Dorsolateral prefrontal cortex (tissue), 122 donors: ENCODE measurements at places on chromosomes 1 and 21.

GRCh38 chr1:113545626-113546025 is 155.3 kb downstream of the MAGI3 start:
- no peak for DNase-seq

GRCh38 chr1:86382878-86383277 is 13.2 kb downstream of the ODF2L start:
- DNase-seq = no peak

- no peak for DNase-seq
Observed at GRCh38 chr21:25304611-25305010, 302.7 kb downstream of the MRPL39 start.

GRCh38 chr1:10516925-10517676 is 42.4 kb downstream of the PEX14 start:
- DNase-seq = no peak

DNA sequence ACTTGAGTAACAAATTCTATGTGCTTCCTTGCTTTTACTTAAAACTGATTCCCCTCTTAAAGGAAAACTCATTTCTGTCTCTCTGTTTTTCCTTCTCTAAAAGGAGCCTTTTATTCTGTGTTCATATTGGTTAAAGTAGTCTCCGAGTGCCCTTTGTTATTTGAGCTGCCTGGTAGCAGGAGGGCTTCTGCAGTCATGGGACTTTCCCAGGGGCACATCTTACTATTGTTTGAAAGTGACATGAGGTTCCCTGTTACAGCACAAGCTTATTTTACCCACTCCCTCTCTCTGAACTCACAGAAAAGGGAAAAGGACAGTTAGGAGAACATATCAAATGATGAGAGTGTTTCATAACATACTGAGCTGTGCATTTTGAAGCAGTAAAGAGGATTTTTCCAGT is 58.1 kb upstream of the ANGPTL1 start:
- DNase-seq = no peak

DNA sequence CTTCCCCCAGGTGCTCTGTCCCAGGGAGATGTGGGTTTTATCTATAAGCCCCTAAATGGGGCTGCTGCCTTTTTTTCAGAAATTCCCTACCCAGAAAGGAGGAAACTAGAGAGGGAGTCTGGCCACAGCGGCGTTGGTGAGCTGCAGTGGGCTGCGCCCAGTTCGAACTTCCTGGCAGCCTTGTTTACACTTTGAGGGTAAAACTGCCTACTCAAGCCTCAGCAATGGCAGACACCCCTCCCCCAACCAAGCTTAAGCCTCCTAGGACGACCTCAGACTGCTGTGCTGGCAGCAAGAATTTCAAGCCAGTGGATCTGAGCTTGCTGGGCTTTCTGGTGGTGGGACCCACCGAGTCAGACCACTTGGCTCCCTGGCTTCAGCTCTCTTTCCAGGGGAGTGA is 46.2 kb upstream of the PAPPA2 start:
- no peak for DNase-seq

DNA sequence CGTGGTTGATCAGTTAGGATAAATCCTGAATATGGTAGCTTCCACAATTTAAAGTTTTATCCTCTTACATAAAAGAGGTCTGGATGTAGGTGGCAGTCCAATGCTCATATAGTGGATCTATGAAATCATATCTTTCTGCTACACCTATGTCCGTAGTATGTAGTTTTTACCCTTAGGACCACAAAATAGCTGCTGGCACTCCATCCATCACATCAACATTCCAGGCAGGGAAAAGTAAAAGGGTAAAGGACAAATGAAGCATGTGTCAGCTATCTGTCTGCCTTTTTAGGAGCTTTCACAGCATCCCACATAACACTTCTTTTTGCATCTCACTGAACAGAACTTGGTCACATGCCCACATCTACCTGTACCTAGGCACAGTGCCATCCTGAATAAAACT is 184.7 kb downstream of the ROR1 start:
- DNase-seq = no peak

DNA sequence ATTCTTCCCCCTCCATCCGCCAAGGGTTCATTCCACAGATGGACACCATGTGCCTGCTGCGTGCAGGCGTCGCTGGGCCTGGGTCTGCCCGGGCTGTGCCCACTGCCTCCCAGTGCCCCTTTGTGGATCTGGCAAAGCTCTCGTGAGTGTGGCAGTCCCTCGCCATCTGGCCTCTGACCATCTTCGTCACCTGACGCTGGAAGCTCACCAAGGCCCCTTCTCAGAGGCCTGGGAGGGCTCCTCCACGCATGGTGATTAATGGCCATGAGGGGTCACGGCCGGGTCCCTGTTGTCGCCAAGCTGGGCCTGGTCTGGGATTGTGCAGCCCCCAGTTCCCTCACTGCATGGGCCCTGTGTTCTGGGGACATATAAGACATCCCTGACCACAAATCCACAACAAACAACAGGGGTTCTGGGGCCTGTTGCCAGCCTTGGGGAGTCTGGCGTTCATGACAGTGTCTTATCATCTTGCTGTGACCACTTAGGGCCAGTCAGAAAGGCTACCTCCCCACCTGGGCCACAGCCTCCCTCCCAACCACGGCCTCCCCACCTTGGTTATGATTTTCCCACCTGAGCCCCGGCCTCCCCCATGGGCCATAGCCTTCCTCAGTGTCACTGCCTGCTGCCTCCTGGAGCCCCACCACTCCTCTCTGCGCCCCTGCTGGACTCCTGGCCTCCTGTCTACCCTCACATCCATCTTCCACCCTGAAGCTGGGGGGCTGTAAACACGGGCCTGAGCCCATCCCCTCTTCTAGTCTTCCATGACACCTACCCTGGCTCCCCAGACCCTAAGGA is 27.9 kb downstream of the SLC45A1 start:
- DNase-seq = no peak

- DNase-seq = no peak
Observed at GRCh38 chr1:247335882-247336281, 4.2 kb upstream of the ZNF496 start.

- DNase-seq = no peak
Observed at GRCh38 chr1:81949421-81949820, 148.7 kb downstream of the ADGRL2 start.

- DNase-seq = no peak
Observed at GRCh38 chr1:168407832-168408538, 127.3 kb downstream of the TBX19 start.

GRCh38 chr1:95982711-95983110 is 738.9 kb upstream of the PTBP2 start:
- DNase-seq = no peak

DNA sequence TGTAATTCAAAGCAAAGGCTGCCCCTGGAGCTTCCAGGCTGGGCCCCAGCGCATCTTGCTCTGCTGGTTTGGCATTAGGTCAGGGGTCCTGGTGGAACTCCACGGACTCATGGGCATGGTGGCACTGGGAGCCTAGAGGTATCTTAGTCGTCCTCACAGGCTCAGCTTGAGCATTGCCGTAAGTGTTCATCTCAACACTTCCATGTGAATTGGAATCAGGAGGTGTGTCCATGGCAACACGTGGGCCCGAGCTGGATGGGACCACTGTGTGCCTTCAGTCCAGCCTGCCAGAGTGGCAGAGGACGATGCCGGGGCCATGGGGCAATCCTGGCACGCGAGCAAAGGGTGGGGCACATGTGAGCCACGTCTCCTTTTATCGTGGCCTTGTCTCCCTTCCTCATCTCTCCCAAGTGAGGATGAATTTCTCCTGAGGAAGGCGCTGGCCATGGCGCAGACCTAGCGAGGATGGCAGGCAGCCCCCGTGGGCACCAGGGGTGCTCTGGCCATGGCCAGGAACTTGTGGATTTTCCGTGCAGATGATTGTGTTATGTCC is 47.0 kb downstream of the AGPAT3 start:
- DNase-seq = no peak

GRCh38 chr1:45928486-45929205 is 125.2 kb downstream of the MAST2 start:
- DNase-seq = no peak

DNA sequence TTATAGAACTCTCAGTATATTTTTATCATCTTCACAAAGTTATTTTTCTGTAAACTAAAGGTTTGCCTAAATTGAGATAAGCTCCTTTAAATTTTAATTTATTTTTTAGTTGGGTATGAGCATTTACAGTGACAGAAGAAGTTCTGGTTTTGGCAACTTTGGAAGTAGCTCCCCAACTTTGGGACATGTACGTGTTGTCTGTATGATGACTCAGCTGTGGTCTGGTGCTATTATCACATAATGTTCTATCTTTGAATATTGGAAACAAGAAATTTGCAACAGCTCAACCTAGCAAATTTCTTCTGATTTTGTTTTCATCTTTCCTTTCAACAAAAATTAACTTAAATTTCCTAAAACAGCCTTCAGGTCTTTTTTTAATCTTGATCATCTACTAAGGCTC is 46.6 kb upstream of the C1orf105 start:
- no peak for DNase-seq

GRCh38 chr1:28482138-28482537 is 23.7 kb upstream of the RCC1 start:
- no peak for DNase-seq

- DNase-seq = no peak
Observed at GRCh38 chr1:43253876-43254275, 15.9 kb upstream of the TMEM125 start.

GRCh38 chr1:90175490-90176167 is 180.7 kb downstream of the ZNF326 start:
- DNase-seq = no peak

- DNase-seq = no peak
Observed at GRCh38 chr1:38489844-38490270, 369.7 kb downstream of the RRAGC start.

DNA sequence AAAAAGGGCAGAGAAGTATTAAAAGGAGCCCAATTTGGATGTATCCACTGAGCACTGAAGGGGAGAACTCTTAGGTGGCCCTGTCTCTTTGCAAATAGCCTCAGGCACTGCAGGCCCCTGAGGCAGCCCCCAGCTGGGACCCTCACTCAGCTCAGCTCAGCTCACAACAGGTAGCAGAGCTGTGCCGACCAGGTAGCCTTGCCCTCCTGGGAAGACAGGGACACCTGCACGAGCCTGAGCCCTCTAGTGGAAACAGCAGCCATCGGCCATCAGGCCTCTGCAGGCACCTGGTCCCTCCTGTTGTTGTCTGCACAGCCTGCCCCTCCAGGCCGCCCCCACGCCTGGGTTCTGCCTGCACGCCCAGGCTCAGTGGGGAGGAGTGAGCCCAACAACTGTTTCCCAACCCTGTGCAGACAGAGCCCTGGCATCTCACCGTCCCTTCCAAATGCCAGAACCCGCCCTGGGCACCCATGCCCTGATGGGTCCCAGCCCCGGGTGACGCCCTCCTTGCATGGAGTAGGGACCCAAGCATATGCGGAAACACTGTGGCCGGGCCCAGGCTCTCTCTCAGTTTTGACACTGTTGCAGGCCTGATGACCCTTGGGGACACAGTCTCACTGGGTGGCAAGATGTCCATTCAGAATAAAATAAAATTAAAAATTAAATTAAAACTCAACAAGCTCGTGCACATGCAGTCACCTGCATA is 60.0 kb upstream of the AJAP1 start:
- no peak for DNase-seq

GRCh38 chr1:89907727-89908212 is 86.9 kb downstream of the LRRC8D start:
- no peak for DNase-seq

DNA sequence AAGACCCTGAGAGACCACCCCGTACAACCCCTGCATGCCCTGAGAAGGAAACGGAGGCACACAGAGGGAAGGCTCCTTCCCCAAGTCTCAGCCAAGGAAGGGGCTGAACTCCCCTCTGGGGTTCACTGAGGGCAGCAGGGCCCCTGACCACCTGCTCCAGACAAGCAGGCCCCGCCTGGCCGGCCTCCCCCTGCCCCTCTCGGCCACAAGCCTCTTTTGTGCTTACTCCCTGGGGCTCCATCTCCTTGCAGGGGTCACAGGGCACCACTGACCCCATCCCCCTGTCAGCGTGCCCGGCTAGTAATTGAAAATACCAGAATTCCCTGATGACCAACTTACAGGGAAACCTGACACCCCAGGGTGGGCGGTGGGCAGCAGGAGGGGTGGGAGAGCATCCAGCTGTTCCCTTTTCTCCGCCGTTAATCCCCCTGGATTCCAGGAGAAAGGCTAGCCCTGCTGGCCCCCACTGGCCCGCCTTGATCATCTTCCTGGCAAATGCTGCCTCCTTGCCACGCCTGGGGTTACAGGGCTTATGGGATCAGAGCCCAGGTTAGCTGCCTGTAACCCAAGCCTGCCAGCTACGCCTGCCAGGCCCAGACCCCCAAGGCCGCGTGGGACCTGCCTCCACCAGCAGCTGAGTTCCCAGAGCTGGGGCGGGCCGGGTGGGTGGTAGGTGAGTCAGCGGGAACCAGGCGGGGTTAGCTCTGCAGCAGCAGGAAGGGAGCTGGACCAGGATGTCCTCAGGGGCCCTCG is 96.1 kb downstream of the LACTBL1 start:
- DNase-seq = no peak

- DNase-seq = no peak
Observed at GRCh38 chr1:56200442-56200841, 378.9 kb downstream of the PLPP3 start.

- no peak for DNase-seq
Observed at GRCh38 chr21:38958940-38959691, 153.4 kb downstream of the ETS2 start.

GRCh38 chr1:53894644-53895043 is 657 bp downstream of the DIO1 start:
- no peak for DNase-seq

DNA sequence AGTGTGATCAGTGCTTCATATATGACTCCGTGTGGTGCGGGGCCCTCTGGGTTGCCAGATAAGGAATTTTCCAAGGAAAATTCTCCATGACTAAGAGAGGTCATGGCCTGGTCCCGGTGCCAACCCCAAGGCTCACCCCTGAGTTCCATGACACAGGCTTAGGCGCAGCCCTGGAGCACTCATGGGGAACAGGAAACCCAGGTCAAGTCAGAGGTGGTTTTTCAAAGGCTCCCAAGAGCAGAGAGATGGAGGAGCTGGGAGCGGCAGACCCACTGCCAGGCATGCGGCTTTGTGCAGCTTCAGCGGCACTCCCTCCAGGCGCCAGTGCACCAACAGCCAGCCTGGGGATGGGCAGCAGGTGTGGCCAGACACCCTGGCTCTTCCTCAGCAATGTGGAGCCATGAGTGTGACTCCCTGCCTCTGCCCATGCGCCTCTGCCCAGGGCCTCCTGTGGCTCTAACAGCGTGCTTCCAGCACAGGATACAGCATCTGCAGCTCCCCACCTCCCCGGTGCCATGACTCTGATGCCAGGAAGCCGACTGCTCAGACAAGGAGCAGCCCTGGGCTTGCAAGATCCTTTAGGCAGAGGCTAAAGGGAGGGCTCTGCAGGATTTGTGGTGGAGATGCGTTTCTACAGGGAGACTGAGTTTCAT is 47.3 kb downstream of the GPR161 start:
- no peak for DNase-seq

- DNase-seq = no peak
Observed at GRCh38 chr1:193740762-193741161, 554.3 kb upstream of the B3GALT2 start.
